SHP77 treated with DMSO at 0.1 percent for 48 hours (cell line): ENCODE measurements at places on chromosomes 7 and 10.
A peak's percentile ranks its signal among the peaks of the same experiment; 100 is the strongest.

DNA sequence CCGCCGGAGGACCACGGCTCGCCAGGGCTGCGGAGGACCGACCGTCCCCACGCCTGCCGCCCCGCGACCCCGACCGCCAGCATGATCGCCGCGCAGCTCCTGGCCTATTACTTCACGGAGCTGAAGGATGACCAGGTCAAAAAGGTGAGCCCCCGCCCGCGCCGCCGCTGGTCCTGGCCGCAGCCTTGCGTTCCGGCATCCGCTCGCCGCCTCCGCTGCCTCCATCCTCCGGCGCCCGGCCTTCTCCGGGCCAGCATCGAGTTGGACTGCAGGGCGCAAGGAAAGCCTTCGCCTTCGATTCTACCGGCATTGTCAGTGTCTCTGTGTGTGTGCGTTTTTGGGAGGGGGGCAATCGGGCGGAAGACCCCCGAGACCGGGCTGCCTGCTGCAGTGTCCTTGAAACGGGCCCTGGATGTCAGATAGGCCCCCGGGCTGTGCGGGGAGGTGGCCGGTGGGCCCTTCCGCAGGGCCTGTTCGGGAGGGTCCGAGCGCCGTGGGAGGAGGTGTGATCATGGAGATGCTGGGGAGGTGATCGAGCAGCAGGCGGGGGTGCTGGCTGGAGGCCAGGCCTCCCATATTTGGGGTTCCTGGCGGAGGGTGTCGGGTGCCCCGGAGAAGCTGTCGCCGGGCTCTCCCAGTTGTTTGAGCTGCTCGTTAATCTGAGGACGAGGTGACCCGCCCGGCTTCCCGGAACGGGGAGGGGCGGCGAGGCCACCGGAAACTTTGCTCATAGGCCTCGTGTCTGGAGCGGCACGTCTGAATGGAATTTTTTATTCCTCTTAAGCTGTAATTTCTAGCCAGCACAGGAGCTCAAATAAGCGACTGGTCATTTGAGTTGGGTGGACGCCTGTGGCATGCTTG is 40.8 kb downstream of the HK1 start:
- no peak for DNase-seq

DNA sequence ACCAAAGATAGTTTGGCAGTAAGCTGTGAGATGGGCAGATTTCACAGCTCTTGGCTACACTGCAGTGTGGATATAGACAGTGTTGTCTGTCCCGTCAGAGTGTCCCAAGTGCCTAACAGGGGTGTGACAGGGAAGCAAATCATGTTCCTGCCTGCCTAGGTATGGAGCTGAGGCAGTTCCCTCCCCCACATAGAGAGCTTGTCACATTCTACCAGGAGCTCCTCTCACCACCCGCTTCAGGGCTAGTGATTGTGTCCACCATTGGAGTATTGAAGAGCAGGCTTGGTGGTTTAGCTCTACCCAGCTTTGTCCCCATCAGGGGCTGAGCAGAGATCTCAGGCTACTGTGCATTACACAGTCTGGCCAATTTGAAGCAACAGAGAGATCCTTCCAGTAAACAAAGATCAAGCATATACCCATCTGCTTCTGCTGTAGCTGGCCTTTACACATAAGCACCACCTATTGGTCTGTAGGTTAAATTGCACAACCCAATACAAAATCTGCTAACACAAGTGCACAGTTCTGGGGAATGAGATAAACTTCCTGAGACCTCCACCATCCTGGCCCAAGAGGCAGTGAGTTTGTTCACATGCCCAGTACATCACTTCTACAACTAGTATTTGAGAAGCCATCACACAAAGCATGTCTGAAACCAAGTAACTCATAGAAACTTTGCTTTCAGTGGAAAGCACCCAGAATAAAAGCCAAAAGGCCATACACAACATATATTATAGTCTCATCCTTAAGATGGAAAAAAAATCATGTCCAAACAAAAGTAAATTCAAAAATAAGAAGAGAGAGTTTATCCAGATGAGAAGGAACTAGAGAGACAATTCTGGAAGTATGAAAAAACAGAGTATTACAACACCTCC is 67.3 kb downstream of the GLCCI1 start:
- peak; percentile 40 for DNase-seq

DNA sequence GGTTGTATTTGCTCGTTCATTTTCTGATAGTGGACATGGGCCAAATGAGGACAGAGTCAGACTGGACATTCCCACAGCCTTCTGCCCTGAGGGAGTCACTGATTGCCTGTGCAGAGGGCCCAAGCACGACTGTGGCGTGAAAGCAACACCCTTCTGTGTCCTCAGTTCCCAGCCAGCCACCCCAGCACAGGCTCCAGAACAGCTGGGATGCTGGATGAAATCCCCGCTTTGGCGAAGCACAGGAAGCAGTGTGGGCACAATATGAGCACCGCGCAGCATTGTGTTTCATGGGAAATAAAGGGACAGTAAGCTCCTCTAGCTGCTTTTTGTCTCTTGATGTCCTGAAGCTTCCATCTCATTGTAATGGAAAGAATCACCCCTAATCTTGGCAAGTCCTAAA is 20.5 kb downstream of the TRIL start:
- no peak for DNase-seq

- DNase-seq: peak; percentile 90
Observed at GRCh38 chr7:5396542-5396941, 27.1 kb downstream of the TNRC18 start.
